ENCODE measurements at places on chromosomes 13 and 19.

DNA sequence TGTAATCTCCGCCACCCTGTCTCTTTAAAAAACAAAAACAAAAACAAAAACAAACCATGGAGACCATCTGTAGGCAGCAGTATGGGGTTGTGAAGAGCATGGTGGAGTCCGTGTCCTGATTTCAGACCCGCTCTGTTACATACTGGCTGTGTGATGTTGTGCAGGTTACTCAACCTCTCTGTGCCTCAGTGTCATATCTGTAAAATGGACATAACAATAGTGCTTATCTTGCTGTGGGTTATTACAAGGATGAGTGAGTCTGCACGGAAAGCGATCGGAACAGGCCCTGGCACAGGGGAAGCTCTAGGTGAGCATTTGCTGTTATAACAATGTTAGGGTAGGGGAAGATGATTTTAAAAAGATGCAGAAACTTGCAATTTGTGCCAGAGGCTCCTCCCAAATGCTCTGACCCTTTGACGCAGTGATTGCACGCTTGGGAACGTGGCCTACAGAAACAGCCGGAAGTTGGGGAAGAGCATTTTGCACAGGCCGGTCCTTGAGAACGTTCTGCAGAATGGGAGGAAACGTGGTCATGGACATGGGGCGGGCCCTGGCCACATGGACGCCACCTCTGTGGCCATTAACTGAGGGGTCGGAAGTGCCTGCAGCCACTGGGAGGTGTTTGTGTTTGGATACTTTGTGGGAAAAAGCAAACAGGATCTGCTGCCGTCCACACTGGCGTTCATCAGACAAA lies 15.7 kb upstream of the SELENOW start:
- ATAC-seq = no peak

DNA sequence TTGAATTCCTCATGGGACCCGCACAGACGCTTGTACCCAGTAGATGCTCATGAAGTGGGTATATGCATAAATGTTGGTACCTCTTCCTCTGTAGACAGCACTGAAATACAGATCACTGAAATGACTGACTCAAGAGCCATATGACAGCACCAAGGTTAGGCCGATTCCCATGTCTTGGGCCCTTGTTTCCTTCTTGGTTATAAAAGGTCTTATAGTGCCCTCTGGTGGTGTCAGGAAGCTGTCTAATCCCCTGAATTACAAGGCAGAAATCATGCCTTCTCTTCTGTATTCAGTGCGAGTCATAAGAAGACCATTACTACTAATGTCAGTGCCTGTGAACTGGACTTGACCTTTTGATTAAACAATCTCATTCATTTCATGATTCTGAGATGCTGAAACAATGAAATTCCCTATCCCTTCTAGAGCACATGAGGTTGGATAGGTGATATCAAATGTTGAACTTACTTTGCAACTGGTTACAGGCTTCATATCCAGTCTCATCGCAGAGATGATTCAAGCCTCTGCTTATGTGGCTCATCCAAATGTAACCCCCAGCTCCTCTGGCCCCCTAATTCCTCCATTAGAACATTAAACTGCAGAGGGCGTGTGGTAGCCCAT lies 59.7 kb downstream of the SPATA13 start:
- ATAC-seq = peak; percentile 92

- no peak for ATAC-seq
Observed at GRCh38 chr13:110492679-110493593, 68.6 kb downstream of the RAB20 start.

GRCh38 chr13:33940256-33940655 lies 122.3 kb downstream of the RFC3 start:
- no peak for ATAC-seq

DNA sequence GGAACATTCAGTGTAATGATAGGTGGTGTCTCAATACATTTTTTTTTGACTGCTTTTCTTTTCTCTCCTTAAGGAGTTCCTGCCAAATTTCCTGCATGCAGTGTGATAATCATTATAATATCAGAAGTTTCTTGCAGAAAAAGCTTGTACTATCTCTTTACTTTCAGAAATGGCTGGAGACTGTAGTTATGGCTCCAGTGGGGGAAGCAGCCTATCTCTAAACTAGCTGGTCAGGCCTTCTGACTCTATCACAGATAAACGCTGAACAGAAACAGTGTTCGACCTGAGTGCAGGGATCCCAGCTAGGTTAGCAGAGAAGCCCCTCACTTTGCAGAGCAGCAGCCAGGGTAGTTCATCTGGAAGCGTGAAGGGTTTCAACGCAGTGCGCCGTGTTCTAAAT lies 1.9 kb downstream of the CCNE1 start:
- no peak for ATAC-seq

DNA sequence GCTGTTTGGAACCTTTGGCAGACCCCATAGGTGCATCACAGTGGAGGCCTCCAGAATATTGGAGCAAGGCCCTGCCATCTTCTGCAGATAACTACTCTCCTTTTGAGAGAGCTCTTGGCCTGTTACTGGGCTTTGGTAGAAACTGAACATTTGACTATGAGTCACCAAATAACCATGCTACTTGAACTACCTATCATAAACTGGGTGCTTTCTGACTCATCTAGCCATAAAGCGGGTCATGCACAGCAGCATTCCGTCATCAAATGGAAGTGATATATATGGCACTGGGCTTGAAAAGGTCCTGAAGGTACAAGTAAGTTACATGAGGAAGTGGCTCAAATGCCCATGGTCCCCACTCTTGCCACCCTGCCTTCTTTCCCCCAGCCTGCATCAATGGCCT lies 782.5 kb upstream of the SLITRK6 start:
- no peak for ATAC-seq

DNA sequence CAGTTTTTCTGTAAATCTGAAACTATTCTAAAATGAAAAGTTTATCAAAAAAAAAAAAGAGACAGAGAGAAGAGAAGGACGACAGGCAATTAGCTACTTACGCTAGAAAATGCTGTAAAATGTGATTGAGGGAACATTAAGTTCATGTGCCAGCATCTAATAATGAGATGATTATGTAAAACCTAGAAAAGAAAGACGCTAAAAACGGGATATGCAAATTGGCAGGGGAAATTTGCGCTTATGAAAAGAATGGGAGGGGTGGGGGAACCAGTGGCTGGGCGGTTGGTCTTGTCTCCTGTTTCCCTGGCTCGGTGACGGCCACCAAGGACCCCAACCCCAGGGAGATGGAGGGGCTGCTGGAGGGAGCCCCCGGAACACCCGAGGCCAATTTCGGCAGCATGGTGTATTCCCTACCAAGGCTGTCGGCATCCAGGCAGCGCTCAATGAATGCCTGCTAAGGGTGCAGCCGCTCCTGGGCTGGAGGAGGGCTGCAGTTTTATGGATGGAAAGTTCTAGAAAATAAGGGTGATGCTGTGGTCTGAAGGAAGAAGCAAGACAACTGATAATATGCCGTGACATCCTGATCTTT lies 34.2 kb downstream of the GNG7 start:
- ATAC-seq = no peak

GRCh38 chr13:44879452-44880058 lies 109.7 kb downstream of the NUFIP1 start:
- peak; percentile 43 for ATAC-seq

DNA sequence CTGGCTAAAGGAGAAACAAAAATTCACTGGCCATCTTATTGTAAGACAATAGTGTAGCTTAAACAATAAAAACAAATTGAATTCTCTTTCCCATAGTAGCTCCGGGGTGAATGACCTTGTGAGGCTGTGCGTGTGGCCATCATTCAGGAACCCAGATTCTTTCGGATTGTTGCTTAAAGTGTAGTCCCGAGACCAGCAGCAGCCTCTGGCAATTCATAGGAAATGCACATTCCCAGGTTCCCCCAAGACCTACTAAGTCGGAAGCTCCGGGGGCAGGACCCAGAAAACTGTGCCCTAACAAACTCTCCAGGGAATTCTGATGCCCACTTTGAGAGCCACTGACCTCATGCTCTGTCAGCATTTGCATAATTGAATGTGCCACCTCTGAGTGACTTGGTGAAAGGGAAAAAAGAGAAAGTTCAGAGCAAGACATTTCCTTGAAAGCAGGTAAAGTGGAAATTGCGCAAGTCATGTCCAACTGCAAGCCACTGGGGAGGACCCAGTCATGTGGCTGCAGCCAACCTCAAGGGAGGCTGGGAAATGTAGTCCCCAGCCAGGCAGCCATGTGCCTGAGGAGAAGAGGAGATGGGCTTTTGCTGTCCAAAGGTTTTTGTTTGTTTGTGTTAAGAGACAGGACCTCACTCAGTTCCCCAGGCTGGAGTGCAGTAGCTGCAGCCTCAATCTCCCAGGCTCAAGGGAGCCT lies 50.7 kb upstream of the PNMA8B start:
- no peak for ATAC-seq

DNA sequence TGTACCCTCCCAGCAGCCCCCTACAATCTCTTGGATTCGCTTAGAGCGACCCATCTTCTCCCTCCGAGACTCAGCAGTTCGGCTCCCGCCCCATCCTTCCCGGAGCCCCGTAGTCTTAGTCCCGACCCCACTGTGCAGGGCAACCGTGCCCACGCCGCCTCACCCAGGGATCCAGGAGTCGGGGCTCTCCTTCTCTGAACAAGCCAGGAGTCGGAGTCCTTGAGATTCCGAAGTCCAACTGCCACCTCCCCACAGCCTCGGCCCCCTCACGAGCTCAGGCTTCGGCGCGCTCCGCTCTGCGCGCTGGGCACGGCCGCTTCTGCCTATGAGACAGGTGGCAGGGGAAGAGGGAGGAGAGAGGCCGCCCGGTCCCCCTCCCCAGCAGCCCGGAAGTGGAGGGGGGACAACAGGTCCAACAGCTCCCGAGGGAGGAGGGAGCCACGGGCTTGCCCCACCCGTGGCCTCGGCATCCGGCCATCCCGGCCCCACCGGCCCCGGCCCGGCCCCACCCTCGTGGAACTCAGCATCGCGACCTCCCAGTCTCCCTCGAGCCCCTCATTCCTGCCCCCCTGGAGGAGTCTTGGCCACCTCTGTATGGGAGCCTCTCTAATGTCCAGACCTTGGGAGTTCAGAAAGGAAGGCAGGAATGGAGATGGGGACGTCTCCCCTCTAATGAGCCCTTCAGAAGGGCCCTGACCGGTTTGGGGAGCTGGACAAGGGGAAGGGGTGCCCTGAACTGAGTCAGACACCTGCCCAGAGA lies at the start of gene PHLDB3:
TSS of gene PHLDB3 (minus strand) at position 321 of the 760 bp plus-strand sequence. CDS start 628 bp downstream, outside the sequence.
- ATAC-seq = peak; percentile 40

- no peak for ATAC-seq
Observed at GRCh38 chr13:28579322-28579721, 79.6 kb upstream of the POMP start.

- no peak for ATAC-seq
Observed at GRCh38 chr19:48633148-48634035, 3.8 kb downstream of the DBP start.
